ENCODE measurements at places on chromosomes 12 and 14.

- no peak for DNase-seq
Measured at GRCh38 chr14:32559048-32559447, 229.9 kb downstream of the AKAP6 start.

DNA sequence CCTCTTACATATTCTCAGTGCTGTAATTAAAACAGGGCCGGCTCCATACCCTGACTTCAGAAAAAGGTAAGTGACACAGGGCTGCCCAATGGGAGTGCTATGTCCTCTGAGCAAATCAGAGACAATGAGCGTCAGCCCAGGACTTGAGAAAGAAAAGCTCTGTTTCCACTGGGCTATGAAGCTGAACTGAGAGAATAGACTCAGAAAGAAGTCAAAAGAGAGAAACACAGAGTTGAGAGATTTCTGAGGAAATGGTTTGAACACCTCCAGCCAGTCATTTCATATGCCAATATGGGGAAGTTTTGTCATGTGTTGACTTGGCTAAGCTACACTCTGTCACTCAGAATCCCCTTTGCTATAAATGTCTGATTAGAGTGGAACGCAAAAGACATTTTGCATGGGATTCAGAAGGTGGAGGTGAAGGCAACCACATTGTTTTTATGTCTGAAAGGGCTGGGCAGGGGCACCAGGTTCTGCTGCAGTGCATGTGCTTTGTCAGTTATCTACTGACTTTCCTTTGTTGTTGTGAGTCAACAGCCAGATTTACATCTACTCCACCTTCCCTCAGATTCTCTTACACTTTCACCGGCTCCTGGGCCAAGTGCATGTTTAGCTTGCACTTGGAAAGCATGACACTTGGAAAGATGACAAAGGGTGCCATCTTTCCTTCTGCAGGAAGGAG, 313.3 kb downstream of the DUSP6 start:
- DNase-seq: no peak

DNA sequence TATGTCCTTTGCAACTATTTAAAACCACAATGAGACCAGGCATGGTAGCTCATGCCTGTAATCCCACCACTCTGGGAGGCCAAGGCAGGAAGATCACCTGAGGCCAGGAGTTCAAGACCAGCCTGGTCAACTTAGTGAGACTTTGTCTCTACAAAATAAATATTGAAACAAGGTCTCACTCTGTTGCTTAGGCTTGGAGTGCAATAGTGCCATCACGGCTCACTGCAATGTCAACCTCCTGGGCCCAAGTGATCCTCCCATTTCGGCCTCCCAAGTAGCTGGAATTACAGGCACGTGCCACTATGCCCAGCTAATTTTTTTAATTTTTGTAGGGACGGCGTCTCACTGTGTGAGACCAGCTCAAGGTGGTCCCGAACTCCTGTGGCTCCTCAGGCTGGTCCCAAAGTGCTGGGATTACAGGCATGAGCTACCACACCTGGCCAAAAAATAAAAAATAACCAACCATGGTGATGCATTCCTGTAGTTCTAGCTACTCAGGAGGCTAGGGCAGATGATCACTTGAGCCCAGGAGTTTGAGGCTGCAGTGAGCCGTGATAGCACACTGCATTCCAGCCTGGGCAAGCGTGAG, 955 bp upstream of the FITM1 start:
- DNase-seq: no peak

DNA sequence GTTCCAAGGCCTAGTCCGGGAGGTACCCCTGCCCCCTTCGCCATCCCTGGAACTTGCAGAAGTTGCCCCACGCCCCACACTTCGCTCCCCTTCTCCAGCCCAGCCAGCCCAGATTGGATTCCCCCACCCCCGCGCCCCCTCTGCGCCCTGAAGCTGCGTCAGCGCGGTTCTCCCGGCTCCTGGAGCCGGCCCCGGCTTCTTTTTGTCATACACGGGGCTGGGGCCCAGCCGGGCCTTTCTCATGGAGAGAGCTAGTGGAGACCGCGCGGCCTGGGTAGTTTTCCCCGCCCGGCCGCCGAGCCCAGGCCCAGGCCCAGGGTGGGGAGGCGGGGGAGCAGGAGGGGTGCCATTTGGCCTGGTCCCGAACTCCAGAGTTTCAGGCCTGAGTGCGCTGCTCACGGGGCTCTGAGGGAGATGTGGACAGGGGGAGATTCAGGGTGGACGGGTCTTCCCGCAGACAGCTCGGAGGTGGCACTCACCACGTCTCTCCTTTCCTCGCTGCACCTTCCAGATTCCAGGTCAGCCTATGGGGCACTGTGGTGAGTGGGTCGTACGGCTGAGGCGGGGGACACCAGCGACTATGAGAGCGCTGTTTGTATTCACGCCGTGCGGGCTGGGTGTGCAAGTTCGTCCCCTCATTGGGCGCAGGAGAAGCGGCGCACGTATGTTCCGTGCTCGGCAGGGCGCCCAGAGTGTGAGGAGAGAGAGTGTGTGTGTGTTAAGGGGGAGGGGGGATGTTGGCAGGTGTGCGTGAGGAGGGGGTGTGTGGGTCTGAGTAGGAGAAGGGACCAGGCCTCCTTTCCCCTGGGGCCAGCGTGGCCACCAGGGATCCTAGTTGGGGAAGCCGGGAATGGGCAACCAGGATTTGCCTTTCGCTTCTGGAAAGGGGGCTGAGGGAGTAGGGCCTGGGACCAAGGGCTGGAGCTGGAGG, 785 bp upstream of the LHX5 start:
- DNase-seq: no peak

DNA sequence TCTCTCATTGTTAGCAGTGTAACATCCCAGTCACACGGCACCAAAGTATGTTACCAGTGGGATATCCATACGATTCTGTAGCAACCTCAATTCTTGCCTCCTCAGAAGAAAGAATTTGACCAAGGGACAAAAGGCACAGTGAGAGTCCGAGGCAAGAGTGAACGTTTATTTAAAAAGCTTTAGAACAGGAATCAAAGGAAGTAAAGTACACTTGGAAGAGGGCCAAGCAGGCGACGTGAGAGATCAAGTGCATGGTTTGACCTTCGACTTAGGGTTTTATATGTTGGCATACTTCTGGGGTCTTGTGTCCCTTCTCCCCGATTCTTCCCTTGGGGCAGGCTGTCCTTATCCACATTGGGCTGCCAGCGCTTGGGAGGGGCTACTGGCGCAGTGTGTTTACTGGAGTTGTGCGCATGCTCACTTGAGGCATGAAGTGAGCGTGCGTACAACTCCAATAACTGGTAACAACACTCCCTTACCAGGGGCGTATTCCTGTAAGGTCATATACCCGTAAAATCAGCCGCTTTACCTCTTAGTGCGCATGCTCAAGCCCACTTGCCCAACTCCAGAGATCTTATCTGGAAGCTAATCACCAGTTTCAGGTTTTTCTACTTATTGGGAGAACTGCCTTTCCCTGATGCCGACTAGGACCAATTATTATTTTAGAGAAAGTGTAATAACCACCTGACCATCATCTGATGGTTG, 71.7 kb downstream of the FAR2 start:
- no peak for DNase-seq

- no peak for DNase-seq
Measured at GRCh38 chr12:15355766-15356165, 33.5 kb downstream of the PTPRO start.

DNA sequence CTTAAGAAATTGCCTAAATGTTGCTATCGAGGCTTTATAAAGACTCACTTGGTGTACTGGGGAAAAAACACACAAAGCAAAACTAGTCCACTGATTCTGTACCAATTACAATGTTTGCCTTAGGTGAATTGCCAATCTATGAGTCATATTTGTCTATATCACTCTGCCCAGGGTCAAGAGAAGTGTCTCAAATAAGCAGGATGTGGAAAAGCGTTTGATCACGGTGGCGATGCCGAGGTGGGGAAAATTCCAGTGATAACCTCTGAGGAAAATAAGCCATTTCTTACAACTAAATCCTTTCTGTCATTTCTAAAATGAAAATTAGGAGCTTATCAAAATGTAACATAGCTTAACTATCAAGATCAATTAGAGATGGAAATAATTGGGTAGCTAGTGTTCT, 148.6 kb upstream of the DIO3 start:
- no peak for DNase-seq

DNA sequence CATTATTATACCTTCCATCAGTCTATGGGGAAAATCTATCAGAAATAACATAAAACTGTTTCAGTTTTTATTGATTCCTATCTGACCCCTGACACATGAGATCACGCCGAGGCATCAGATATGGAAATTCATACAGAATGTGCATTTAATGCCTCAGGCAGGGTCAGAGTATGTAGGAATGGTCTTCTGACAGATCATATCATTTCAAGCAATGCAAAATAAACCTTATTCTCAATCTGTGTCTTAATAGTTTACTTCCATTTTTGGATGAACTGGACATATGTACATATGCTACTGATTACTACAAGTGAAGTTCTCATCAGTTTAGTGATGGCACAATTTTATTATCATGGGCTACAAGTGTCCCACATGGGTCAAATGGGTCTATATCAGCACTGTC, 150.0 kb downstream of the ANKS1B start:
- DNase-seq: no peak

GRCh38 chr14:101740981-101741380, 20.5 kb upstream of the PPP2R5C start:
- DNase-seq: no peak

GRCh38 chr12:71354871-71355270, 84.7 kb upstream of the LGR5 start:
- no peak for DNase-seq

DNA sequence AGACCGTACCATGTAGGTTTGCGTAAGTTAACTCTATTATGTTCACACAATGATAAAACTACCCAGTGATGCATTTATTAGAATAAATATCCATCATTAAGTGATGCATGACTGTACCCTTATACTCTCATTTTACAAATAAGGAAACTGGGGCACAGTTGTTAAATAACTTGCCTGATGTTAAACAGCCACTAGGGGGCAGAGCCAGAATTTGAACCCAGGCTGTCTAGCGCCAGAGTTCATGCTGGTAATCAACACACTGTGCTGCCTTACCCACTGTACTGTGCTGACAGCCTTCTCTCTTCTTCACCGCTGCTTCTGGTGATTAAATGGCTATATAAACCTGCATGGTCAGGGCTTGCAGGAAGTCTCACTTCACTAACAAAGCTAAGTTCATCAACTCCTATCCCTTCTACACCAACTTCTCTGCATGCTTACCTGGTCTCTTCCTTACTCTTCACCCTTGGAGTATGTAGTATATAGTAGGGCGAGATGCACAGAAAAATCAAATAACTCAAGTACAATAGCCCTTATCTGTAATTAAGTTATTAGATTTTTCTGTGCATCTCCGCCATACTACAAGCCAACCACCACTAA, 43.6 kb upstream of the APPL2 start:
- DNase-seq: no peak

GRCh38 chr12:57129321-57129842, 1.1 kb downstream of the LRP1 start:
- no peak for DNase-seq

- DNase-seq: no peak
Measured at GRCh38 chr12:132518354-132518992, 28.5 kb downstream of the FBRSL1 start.

DNA sequence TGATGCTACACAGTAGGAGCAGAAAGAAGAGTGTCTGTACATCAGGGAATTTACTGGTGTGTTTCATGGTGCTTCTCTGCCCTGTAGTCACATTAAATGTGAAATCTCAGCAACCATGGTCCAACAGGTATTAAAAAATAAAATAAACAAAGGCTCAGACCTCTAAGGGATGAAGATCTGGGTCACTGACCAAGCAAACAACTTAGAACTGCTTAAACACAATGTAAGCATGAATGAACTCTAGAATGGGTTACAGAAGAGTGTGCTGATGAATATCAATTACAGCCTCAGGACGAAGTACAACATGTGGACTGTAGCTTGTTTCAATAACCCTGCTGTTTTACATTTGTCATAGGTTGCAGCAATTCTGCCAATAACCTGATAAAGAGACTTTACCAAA, 47.4 kb downstream of the SLC35F4 start:
- no peak for DNase-seq

- DNase-seq: no peak
Measured at GRCh38 chr14:68407285-68407684, 385.6 kb downstream of the ZFP36L1 start.

DNA sequence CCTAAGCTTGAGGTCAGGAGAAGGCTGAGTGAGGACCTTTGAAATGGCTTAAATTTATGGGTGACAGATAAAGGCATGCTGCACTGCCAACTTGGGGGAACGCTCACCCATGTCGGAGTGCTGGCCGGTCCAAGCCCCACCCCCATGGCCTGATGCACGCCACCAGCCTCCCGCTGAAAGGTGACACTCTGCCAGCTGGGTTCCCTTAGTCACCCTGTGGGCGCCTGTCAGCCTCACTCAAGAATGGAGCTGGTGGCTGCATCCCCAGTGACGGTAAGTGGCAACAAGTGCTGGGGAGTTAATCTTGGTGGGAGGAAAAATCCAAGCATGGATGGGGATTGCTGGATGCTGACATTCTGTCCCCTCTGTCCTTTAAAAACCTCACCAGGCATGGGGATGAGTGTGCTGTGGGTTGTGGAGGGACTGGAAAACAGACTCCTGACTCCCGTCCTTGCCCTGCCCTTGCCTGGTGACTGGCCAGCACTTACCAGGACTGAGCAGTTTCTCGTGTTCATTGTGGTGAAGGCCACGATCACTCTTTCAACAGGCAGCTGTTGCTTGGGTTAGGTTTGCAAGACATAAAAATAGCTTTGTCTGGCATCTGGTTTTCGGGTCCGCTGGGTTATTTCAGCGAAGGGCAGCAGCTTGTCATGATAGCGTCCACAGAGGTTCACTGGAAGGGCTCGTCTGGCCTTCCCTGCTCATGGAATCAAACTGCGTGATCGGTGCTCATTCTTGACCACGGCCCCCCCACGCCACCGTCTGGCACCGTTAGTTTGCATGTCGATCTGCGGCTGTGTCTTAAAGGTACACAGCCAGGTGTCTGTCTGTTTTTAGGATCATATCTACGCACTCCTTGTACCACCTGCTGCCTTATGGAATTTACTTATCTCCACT, 15.0 kb downstream of the ACACB start:
- DNase-seq: no peak

- no peak for DNase-seq
Measured at GRCh38 chr14:35338731-35339405, 46.7 kb downstream of the PSMA6 start.

- DNase-seq: no peak
Measured at GRCh38 chr12:104340177-104340576, 36.6 kb downstream of the EID3 start.

DNA sequence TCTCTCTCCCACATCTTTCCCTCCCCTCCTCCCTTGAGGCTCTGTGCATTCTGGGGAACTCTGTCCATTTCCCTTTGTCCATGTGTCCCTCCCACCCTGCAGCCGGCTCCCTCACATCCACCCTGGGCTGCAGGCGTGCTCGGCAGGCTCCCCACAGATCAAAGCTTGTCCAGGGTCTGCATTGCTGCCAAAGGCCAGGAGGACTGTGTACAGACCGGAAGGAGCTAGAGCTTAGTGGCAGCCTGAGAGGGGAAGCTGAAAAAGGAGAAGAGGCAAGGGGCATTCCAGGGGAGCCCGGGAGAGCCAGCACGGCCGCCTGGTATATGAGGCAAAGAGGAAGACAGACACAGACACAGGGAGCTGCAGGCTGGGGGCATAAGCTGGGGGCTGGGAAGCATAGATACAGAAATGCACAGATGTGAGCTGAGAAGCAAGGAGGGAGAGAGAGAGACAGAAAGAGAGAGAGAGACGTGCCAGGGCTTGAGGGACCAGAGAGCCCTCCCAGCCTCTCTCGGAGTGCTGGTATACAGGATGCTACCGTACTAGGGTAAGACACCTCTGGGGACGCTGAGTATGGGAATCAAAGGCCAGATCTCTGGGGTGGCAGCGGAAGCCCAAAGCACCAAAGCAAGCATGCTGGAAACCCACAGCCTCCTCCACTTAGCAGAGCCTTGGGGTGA, 3.3 kb downstream of the CD4 start:
- no peak for DNase-seq

All from activated naive CD4-positive, alpha-beta T cell (primary cell).